Stimulated activated CD4-positive, alpha-beta T cell treated with anti-CD3 and anti-CD28 coated beads, Interleukin-2, amount 100 ng/mL, for 24 hours (primary cell): ENCODE measurements at places on chromosomes 3 and 15.
A peak's percentile ranks its signal among the peaks of the same experiment; 100 is the strongest.

DNA sequence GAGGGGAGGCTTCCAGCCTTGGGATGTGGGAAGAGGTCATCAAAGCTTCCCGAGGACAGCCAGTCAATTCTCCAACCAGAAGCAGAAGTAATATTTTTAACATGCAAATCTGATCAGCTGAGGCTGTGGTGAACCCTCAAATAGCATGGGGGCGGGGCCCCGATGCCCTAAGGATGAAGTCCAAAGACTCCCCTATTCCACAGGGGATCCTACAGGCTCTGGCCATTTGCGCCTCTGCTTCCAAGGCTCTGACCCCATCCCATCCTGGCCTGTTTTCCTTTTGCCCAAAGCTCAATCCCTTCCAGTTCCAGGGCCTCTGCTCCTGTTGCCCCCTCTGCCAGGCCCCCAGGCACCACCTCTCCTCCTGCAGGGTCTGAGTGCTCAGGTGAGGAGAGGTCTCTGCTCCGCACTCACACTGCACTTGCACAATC is 6.7 kb upstream of the CSK start:
- no peak for DNase-seq

GRCh38 chr3:112582244-112582874 is 20.5 kb downstream of the SLC35A5 start:
- peak; percentile 35 for DNase-seq

GRCh38 chr15:50916400-50916799 is 7.9 kb downstream of the AP4E1 start:
- DNase-seq: no peak

DNA sequence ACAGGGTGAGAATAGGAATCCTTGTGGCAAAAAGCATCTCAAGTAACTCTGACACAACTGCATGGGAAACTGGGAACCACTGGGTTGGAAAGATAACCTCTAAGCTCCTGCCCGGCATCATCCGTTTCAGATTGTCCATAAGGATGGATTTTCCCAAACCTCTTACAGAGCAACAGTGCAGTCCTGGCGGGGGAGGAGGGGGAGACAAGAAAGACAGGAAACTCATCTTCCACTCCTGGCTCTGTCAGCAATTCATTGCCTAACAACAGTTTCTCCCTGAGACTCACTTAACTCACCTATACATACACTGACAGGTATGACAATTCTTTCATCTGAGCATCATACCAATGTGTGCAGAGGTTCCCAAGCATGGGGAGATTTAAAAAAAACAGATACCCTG is 279.0 kb downstream of the RPLP1 start:
- no peak for DNase-seq

DNA sequence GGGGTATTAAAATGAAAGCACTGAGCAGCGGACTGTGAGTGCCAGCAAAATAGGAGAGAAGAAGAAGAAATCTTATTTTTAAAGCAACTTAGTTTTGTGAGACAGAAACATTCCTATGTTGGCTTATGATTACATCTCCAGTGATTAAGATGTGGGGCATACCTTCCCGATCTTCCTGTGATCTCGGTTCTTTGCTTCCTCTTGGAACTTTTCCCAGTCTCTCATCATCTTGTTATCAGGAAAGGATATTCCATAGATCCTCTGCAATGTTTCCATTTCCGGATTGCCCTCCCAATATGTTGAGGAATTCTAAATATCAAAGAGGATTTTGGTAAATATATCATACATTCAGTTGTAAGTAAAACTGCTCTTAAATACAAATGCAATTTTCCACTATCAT is 22.2 kb downstream of the TARS3 start:
- DNase-seq: no peak

DNA sequence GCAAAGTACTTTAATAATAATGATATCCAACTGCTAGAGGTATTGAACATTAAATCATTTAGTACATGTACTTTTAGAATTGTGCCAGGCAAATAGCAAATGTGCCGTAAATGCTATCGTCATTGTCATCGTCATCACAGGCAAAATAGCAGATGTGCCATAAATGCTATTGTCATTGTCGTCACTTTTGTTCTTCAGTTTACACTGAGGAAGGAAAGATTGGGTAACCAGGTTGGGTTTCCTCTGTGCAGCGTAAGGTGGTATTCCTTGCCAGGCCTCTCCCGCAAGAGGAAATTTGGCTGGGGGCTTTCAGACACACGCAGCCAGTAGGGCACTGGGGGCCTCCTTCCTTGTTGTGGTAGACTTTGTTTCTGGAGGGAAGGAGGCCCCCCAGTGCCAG is 26.4 kb downstream of the ABHD17C start:
- no peak for DNase-seq

- DNase-seq: no peak
These were observed 198.9 kb upstream of the TOPAZ1 start for GRCh38 chr3:44042772-44043171.

- no peak for DNase-seq
These were observed 6.6 kb downstream of the RBP1 start for GRCh38 chr3:139532976-139533375.

DNA sequence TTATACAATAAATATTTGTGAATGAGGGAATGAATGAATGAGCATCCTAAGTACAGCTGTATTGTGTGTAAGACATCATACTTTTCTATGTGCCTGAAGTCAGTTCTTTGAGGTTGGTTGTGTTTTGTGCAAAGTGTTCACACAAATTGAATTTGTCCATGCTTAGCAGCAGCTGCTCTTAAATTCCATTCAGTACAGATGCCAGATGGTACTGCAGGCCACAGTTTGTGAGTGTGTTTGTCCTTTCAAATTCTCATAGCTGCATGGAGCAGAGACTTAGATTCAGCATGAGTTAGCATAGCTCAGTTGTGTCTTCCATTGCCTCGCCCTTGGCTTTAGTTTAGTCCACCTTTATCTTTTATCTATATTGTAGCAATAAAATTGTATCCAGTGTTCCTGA is 3.8 kb upstream of the ZNF385D start:
- DNase-seq: no peak

- no peak for DNase-seq
These were observed 25.3 kb upstream of the ARHGEF3 start for GRCh38 chr3:56826831-56827722.

DNA sequence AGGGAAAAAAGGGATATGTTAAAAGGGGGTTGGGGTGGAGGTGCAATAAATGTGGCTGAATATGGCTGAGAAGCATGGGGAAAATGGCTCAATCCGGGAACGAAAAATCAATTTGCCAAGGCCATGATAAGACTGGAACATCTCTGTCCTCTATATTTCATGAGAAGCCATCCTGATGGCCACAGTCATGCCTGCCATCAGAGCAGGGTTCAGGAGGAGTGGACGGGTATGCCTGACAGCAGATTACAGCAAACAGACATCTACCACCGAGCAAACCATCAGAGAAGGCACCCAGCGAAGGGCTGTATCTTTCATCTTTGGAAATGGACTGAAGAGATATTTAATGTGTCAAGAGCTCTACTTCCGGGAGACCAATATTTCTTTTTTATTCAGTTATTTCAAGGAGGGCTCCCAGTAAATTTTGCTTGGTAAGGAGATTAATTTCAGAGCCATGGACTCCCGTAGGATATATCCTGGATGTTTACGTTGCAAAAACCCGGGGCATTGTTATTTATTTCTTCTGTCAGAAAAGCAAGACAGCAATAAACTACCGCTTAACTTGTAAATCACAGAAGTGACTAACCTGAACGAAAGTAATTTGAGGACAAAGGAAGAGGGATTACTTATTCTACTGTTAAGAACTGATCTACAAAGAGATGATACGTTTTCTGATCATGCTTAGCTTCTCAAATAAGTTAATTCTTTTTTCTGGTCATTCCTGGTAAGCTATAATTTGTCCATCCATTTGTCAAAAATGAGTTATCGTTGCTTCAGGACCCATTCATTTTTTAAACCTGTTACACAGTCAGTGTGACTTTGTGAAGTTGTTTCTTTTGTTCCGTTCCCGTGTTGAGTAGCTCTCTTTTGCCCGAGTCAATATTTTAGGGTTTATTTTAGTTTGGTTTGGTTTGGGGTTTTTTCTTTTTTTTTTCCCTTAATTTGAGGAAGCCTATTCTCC is 80.6 kb upstream of the CHD2 start:
- no peak for DNase-seq

- DNase-seq: no peak
These were observed 145.1 kb downstream of the EPHA6 start for GRCh38 chr3:96959474-96959873.

GRCh38 chr3:189911001-189911400 is 209.7 kb downstream of the P3H2 start:
- no peak for DNase-seq

DNA sequence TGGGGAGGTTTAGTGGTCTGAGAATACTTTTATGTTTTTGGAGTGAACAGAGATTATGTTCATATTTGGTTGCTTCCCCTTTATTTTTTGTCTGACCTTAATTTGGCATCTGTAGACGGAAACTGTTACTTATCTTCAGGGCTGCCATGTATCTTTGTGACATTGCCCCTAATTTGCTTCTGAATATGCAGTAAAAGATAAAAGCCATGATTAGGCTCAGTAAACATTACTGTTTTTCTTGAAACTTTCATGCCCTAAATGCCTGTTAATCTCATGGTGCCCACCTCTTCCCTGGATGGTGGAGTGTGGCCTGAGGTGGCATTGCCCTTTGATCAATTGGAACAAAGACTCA is 106.7 kb downstream of the C3orf70 start:
- DNase-seq: no peak

DNA sequence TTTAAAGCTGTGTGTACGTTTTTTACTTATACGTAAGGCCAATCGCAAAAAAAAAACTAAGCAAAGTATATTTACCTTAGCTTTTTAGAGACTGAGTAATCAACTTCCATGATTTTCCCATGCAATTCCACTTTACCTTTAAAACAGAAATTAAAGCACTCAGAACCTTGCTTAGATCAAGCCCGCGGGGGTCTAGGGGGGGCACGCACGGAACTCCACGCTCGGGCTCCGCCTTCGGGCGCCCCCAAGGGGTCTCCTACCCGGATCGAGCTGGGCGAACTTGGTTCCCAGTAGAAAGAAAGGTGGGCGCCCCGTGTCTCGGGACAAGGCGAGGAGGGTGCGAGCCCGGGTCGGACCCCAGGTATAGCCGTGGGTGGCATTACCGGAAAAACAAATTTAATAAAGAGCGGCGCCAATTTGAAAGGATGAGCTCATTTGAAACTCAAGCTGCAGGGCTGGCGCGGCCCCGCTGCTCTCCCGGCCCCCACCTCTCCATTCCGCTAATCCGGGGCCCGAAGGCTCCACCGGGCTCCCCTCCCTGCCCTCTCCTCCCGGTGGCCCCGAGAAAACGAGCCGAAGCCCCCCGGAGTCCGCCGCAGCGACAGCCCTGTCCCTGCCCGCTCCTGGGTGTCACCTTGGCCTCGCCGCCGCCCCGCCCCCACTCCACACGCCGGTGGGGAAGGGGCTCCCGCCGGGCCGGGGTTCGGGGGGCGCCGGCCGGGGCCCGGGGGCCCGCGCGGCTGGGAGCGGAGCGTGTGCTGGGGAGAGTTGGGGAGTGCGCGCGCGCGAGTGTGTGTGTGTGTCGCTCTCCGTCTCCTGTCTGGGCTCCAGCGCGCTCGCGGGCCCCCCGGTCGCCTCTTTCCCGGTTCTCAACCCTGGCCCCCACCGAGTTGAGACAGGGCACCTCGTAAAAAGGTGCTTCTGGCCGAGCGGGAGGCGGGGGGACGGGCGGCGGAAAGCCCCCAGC is 1.5 kb downstream of the IGF2BP2 start:
- peak; percentile 32 for DNase-seq

DNA sequence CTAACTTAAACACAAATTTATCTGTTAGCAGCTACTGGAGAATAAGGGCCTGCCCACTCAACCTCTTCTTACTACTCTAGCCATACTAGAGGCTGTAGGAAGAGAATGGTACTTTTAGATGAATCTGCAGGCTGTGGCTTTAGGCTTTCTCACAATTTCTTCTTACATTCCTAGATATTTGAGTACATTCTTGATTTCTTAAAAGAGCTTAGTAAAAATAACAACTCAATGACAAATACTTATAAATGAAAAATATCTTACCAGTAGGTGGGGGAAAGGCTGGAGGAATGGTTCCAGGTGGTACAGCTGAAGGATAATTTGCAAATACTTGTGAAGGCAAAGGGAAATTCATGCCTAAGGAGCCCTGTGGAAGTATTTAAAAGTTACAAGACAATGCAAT is 92.9 kb upstream of the GK5 start:
- no peak for DNase-seq

DNA sequence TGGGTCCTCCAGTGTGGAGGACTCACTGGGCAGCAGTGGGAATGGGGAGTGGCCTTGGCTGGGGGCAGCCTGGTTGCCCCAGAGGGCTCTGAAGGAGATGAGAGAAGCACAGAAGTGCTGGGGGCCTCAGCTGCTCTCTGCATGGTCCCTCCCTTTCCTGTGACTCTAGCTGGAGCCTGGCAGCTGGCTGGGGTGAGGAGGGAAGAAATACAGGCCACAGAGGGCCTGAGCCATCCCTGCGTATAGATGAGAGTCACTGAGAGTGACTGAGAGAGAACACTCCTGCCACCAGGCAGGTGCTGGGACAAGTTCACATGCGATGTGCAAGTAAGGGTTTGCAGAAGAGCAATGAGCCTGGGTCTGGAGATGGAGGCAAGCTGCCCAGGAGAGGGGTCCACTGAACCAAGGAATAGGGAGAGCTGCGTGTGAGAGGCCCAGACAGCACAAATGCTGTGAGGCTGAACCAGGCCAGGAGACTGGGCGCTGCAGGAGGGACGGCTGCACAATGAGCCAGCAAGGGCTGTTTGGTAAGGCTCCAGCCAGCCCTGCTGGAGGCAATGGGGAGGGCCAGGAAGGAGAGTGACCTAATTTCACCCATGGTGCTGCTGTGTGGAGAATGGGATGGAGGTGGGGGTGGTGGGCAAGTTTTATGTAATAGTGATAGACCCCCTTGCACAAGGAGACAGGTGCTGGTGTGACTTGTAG is 87.2 kb downstream of the CLSTN2 start:
- DNase-seq: no peak

GRCh38 chr15:31439328-31439727 is 112.7 kb downstream of the KLF13 start:
- peak; percentile 48 for DNase-seq

DNA sequence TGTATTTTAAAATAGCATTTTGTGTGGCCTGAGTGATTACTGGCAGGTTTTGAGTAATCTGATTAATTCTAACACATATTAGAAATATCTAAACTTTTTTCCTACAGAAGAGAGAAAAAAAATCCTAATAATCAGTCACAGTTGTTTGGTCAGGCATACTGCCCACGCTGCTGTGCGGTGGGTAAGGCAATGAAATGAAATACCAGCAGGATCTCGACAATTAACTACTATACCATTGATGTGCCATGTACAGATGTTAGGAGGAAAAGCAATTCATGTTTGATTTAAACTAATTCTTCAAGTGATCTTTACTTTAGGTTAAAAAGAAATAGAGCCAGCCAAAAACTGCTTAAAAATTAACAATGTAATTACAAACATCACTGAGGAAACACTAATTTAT is 5.2 kb downstream of the GRAMD2A start:
- DNase-seq: no peak
